ENCODE measurements at places on chromosomes 3 and 15. TPM values are rescaled to one million over a fixed set of nuclear protein-coding genes. Genes with fewer than 3 reads are reported as not detected.
A peak's percentile ranks its signal among the peaks of the same experiment; 100 is the strongest.

SPG21 gene
- polyA plus RNA-seq = 65.1 TPM

GOLGA6C gene
- not detected for polyA plus RNA-seq

MEIS2 gene
- polyA plus RNA-seq = 10.9 TPM

TRIM42 gene
- polyA plus RNA-seq = not detected

PTX3 gene
- 6.2 TPM for polyA plus RNA-seq

CPB1 gene
- 1.3 TPM for polyA plus RNA-seq

GPR149 gene
- 0.18 TPM for polyA plus RNA-seq

REC114 gene
- polyA plus RNA-seq = not detected

TPRG1 gene
- polyA plus RNA-seq = 2.8 TPM

C2CD4B gene
- 2.1 TPM for polyA plus RNA-seq

DNA sequence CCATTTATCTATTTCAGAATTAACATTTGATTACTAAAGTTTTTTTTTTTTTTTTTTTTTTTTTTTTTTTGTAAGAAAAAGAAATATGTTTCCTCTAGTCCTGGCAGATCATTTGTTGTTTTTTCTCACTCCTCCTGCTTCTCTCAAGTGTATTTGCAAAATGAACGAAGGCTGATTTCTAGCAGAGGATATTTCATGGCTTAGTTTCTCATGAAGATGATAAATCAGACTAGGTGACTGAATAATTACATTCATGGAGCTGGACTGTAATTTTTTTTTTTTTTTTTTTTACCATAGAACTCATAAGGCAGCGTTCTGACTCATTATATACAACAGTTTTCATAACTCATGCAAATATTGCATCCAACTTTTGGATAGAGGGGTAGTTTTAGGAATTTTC is 332.5 kb upstream of the SEMA6D start:
- DNase-seq = no peak

DNA sequence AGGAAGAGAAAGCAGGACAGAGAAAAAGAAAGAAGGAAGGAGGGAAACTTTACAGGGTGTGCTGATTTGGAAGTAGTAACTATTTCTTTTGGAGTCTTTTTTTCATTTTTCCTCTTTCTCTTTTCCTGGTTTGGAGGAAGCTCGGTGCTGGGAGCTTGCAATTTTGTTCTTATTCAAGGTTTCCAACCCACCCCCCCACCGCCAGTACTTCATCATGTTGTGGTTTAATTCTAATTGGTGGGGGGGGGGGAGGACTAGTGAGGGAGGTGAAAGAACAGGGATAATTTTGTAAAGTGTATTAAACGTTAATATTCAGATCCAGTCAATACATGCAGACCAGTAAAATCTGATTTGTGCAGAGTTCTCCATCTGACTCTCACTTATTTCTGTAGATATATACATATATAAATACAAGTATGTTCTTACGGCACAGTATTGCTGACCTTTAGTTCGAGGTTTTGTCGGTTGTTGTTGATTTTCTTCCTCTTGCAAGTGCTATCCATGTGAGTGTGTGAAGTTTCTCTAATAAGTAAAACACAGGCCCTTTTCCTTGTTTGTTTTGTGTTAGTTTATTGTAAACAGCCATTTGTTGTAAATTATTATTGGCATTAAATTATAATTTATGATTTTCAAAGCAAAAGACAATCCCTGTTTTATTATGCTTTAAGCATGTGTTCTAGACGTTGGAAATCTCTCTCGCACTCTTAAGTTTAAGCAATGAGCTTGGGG is 9.3 kb downstream of the NR2F2 start:
- DNase-seq = no peak

DNA sequence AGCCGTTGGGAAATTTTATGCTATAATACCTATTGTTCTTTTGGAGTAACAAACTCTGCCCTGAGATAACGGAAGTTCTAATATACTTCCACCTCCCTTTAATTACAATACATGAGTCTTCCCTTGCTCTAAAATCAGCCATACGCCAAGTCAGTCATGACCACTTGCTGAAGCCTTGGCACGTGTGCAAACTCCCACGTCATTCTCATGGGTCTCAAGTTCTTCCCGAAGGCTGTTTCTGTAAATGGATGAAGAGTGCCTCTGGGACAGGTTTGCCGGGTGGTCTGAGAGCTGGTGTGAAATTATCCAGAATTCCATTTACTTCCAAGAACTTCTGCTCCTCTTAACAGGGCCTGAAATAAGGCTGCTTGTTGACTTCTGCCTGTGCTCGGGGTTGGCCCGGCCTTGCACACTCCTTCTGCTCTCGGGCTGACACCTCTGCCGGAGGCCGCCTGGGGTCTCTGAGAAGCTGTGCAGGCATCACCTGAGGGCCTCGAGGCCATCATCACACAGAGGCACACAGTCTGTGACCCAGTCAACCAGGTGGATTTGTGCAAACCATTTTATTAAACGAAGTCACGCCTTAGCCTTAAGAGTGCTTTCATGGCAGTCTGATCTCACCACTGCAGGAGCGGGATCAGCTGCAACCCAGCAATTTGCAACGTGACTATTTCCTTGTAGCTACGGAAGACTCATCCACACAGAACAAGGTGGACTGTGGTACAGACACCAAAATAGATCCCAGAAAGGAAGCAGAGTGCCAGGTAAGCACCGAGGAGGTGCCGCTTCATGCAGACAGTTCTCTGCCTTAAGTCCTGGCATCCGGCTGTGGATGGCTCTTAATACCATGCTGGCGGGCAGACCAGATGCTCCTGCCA is 120.1 kb downstream of the ADAMTS17 start:
- peak; percentile 53 for DNase-seq

DNA sequence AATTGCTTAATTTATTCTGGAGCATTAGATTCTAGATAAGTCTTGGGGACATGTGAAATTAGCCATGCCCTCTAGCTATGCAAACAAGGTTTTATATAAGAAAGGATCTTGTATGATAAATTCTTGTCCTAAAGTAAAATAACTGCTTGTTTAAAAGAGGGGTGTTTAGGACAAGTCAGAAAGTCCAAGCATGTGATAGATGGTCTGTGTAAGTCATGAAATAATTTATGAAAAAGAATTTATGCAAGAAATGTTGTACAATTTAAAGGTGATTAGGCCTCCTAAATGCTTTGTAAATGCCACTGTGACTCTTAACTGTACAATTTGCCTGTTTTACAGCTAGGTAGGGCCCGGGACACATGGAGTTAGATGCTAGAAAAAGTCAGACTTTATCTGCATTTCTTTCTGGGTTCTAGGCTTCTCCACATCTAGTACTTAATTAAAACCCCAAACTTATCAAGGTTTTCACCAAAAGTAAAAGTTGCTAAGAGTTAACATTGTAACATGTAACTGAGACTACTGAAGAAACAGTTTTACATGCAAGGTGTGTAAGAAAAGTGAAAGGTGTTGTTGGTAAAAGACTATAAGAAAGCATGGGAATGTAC is 13.2 kb downstream of the LINS1 start:
- DNase-seq = no peak

DNA sequence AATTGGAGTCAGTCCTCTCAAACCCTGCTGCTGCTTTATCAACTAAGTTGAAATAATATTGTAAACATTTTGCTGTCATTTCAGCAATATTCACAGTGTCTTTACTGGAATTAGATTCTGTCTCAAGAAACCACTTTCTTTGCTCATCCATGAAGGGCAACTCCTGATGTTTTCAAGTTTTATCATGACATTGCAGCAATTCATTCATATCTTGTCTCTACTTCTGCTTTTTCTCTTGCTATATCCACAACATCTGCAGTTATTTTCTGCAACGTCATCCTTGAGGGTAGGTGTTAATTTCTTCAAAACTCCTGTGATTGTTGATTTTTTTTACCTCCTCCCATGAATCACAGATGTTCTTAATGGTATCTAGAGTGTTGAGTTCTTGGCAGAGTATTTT is 181.6 kb downstream of the EPHA6 start:
- no peak for DNase-seq

DNA sequence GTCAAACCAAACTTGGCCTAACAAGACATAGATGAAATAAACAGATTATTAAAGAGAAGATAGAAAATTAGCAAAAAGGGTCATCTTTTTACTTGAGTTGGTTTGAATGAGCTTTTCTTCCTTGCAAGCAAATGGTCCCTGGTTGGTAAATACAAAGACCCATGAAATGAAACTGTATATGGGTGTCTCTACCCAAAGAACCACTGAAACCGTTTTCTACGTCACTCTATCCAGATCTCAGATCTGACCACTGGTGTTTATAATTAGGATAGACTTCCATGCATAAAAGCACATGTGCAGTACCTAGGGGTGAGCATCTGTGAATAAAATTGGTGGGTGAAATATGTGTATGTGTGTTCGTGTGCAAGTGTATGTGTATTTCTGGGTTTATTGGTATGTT is 73.2 kb downstream of the CLDN11 start:
- no peak for DNase-seq

DNA sequence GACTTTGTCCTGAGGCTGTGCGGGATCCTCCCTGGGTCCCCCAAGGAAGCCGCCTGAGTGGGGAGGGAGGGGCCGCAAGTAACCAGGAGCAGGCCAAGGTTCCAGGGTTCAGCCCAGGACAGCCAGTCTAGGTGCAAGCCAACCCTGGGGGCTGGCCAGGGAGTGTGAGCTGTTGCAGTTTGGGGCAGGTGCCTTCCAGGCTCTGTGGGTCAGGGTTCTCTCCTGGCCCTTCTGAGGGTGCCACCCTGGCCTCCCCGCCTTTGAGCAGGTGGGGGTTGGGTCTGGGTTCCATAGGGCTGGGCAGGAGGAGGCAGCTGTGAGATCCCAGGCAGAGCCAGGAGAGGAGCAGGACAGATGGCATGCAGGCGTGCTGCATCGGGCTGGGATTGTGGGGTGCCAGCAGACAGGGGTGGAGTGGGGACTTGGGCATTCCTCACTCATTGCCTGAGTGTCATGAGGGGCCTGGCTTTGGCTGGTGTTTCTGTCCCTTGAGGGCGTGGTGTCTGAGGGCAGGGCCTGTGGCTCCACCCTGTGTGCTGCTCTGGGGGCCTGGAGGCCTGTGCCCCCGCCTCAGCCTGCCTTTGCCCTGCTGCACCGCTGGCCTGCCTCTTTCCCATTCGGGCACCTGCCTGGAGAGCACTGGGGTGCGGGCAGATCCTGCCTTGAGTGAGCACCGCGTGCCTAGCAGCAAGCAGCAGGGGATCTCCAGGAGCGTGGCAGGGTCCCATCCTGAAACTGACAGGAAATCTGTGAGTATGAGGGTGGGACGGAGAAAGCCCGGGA is 18.4 kb downstream of the KLF13 start:
- DNase-seq = no peak

- DNase-seq = no peak
Observed at GRCh38 chr3:150169330-150169940, 198.7 kb upstream of the PFN2 start.

DNA sequence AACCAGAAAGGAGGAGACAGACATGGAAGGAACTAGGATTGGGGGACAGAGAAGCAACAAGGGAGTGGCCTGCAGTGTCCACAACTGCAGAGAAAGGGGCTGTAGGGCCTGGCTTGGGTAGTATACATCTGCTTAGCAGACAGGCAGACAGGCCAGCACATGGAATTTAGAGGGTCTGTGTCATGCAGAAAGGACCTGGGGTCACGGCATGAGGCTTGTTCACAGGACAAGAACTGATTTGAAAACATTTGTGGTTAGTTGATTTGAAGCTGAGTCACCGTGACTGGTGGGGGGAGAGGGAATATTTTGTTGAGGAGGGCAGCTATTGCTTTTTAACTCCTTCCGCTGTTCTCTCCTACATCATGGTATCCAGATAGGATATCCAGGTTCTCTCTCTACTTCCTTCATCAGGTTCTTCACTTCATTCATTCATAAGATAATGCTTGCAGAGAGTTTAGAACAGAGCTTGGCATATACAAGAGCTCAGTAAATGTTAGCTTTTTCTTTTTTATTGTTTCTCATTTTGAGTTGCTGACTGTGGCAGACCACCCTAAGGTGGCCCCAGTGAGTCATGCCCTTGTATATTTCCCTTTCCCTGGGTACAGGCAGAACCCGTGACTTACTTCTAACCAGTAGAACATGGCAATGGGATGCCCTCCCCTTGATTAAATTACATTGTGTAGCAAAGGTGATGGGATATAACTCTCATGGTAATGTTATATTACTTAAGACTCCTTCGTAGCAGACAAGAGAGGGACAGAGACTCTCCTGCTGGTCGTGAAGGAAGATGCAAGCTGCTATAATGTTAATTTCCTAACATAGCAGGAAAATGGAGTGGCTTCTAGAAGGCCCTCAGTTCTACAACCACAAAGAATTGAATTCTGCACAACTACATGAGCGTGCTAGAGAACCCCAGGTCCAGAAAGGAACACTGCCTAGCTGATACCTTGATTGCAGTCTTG is 95.0 kb upstream of the NMNAT3 start:
- no peak for DNase-seq

- DNase-seq = no peak
Observed at GRCh38 chr15:50945725-50946124, 37.2 kb downstream of the AP4E1 start.

DNA sequence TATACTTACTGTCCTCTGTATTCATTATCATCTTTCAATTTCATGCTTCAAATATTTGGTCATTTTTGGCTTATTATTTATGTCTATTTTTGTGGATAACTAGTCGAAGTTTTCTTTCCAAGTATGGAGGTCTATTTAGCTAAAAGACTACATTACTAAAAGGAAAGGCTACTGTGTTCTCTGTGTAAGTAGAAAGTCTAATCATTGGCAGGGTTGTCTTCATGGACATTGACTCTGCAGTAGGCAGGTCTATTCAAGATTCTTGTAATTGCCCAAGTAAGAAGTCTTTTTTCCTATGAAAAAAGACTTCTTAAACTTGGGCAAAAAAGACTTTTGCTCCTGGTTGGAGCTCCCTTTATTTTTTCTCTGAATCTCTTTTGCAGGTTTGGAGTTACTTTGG is 368.6 kb upstream of the GRM7 start:
- no peak for DNase-seq

- DNase-seq = peak; percentile 88
Observed at GRCh38 chr15:68277131-68277602, 378 bp upstream of the FEM1B start.

GRCh38 chr3:41740374-41740886 is 221.5 kb downstream of the ULK4 start:
- no peak for DNase-seq

DNA sequence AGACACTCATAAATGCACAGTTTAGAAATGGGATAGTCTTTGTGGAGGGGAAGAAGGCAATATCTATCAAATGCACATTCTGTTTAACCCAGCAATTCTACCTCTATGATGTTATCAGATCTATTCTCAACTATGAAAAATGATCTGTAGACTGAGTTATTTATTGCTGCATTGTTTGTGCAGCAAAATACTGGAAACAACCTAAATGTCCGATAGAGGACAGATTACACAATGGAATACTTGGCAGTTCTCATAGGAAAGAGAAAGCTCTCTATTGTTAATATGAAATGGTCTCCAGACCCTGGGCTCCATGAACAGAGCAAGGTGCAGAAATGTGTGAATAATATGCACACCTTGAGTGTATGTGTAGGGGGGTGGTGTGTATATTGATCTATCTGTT is 49.0 kb upstream of the SELENOK start:
- DNase-seq = no peak
